ENCODE measurements at places on chromosomes 3 and 15.

GRCh38 chr3:2526926-2527325 lies 428.3 kb downstream of the CNTN4 start:
- no peak for DNase-seq

- DNase-seq = no peak
These were observed 122.2 kb upstream of the TRIM42 start for GRCh38 chr3:140555666-140556065.

- DNase-seq = no peak
These were observed 138.8 kb downstream of the BBX start for GRCh38 chr3:107661447-107662123.

- DNase-seq = no peak
These were observed 186.2 kb downstream of the CD47 start for GRCh38 chr3:107904536-107905066.

DNA sequence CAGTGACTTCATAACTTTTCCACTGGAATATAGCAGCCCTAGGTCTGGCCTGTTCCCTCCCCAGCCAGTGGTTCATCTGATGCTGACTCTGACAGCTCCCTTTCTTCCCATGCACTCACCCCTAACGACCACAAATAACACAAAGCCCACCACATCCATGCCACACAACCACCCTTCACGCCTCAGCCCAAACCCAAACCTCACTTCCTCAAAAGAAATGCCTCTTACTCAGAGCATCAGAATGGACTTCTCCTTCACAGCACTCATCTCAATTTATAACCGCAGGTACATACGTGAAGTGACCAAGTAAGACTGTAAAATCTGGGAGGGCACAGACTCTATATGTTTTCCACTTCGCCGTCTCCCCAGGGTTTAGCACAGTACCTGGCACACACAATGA lies 1.1 kb downstream of the RBSN start:
- DNase-seq = no peak

DNA sequence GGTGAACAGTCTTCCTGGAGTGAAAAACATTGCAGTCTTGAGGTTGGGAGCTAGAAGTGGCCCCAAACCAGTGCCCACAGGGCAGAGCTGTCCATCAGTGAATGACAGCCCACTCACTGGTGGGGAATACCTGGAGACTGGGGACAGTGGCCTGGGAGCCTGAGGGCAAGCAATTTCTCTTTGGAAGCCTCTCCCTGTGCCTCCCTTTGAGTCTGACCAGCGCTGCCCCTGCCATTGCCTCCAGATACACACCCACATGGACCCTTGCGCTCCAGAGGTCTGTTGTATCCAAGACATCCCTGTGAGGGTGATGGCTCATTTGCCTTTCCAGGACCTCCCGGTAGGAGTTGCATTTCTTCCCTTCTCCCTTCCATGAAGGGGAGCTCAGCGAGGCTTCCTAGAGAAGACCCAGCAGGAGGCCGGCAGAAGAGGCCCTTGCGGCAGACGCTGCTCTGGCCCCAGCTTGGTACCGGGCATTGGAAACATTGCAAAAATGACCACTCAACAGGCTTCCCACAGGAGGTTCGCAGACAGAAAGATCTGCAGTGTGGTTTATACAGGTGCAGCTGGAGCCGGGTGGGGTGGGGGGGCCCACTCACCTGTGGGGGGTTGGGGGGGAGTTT lies 38.5 kb downstream of the KLF13 start:
- DNase-seq = no peak

DNA sequence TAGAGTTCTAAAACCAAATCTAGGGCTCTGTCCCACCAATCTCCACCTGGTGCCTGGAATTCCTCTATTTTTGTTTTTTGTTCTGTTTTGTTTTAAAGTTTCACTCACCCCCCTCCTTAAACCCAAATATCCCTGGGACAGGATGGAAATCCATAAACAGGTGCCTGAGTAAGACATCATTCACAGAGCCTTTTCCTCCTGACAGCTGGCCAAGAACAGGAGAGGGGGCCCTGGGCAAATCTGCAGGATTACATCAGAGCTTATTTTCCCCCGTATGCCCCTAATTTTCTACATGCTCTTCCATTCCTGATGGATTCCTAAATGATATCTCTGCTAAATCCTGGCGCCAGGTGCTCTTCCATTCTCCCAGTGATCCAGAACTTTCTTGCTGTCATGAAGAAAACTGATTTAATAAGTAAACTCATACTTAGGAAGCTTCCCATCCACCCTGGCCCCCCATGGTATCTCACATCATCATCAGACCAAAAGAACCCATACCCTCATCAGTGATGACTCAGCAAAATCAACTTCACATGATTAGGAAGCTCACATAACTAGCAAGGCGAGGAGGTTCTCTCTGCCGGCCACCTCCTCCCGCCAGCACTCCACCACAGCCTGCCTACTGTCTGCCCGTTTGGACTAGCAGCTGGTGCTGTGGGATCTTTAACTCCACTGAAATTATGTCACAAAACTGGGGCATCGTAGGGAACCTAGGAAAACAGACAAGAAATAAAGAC lies 61.0 kb downstream of the LIPC start:
- no peak for DNase-seq

- DNase-seq = no peak
These were observed 240.5 kb upstream of the TMCO5A start for GRCh38 chr15:37693926-37694325.

DNA sequence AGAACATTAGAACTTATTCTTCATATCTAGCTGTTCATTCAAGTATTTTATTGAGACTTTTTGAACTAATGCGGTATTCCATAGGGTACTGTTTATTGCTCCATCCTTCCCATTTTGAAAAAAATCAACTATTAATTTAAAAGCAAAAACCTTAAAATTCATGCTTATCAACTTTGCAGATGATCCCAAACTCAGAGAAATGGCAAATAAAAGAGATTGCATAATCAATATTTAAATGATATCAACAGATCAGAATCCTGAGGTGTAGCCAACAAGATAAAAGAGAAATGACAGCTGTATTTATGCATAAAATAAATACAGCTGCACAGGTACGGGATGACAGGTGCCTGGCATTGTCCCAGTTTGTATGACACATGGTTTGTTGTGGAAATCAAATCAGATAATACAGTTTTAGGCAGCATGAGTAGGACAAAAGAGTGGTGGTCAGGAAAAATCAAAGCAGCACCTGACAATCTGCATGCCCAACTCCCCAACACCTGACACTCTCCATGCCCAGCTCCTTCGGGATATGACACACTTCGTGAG lies 42.4 kb upstream of the CMTM8 start:
- no peak for DNase-seq

DNA sequence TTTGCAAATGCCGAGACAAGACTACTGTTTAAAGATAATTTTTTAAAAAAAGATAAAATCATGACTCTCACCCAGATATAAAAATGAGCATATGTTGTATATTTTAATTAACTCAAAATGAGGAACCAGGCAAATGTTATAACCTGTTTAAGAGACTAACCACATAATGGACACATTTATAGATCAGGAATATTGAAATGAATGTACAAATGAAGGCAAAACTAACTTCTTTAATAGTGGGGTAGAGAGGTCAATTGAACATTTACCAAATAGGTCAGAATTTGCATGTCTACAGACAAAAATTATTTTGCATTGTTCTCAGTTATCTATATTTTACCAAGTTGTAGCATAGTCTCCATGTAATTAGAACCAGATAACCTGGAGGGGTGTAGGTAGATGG lies 134.3 kb upstream of the PFN2 start:
- DNase-seq = no peak

DNA sequence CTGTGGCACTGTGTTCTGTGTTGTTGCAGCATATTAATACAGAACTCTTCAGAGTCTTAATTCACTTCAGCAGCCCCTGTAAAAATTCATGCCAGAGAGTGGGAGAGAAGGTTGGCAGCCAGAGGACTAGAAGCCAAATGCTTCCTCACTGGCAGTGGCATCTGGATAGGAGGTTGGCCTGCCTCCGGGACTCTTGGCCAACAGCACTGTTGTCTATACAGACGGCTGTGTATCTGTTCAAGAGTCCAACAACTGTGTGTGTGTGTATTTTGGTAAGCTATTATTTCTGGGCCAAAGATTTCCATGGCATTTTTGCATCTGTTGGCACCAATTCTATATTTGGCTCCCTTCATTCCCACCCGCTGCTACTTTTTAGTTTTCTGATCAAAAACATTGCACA lies 156.0 kb upstream of the SOX2 start:
- no peak for DNase-seq

- DNase-seq = no peak
These were observed 115.6 kb downstream of the CHDH start for GRCh38 chr3:53730576-53730975.

DNA sequence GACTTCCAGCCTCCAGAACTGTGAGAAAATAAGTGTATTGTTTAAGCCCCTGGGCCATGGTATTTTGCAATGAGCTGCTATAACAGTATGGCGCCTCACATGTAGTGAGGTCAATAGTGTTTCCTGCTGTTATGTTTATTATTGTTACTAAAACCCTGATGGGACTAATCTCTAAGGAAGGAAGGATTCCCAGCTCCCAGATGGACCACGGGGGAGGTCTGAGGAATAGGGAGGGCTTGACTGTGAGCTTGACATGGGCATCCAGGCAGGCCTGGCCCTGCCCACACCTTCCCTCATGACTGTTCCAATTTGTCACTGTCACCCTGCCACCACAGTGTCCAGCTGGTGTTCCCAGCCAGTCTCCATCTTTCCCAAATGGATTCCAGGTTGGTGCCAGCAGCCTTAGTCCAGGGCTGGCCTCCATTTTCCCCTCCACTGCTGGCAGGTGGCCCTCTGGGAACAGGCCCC lies 14.5 kb upstream of the SLC41A3 start:
- peak; percentile 19 for DNase-seq

DNA sequence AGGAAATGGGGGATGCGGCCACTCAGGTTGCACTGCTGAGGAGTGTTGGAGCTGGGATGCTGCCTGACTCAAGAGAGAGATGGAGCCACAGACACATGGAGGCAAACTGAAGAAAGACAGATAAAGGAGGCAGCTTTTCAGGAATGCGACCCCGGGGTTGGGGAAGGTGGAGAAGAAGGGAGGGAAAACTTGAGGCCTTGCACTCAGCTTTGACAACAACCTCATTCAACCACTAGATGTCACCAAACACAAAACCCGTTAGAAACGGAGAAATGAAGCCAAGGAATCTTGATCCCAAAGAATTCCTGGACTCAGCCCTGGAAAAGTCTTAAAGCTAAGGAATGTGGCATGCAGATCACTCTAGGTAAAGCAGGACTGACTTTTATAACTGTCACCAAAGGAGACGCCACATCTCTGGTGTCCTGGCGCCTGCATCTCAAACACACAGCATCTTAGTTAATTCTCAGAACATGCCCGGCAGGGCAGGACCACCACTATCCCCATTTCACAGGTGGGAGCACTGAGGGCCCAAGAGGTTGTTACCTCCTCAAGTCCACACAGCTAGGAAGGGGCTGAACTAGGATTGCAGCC lies 59.6 kb upstream of the LMCD1 start:
- peak; percentile 69 for DNase-seq

GRCh38 chr3:110821586-110821985 lies 250.0 kb upstream of the NECTIN3 start:
- no peak for DNase-seq

DNA sequence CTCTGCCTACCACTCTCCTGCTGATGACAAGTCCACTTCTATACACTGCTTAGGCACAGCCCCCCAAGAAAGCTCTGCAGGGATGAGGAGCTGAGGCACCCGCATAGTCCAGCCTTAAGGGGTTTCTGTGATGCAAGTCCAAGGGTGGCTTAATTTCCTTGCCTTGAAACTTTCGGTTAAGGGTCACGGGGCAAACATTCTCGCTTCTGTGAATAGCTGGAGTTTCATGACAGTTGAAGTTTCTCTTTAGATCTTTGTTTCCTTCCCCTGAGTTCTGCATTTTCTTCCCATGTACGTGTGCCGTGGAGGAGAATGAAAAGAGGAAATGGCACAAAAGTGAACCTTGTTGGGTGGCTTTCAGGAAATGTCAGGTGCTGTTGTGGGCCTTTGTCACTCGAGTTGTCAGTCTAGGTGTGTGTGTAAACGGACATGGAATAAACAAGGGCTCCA lies 7.0 kb downstream of the GPR160 start:
- no peak for DNase-seq

DNA sequence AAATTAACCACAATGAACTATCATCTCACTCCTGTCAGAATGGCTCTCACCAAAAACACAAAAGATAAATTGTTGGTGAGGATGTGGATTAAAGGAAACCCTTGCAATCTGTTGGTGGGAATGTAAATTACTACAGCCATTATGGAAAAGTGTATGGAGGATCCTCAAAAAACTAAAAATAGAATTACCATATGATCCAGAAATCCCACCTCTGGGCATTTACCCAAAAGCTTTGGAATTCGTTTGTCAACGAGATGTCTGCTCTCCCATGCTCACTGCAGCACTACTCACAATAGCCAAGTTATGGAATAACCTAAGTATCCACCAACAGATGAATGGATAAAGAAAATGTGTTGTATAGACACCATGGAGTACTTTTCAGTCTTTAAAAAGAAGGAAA lies 21.6 kb downstream of the FSIP1 start:
- DNase-seq = no peak

GRCh38 chr3:103926936-103927335 lies 1439.8 kb upstream of the ALCAM start:
- DNase-seq = no peak

GRCh38 chr3:58349792-58350626 lies 17.3 kb downstream of the PXK start:
- no peak for DNase-seq

DNA sequence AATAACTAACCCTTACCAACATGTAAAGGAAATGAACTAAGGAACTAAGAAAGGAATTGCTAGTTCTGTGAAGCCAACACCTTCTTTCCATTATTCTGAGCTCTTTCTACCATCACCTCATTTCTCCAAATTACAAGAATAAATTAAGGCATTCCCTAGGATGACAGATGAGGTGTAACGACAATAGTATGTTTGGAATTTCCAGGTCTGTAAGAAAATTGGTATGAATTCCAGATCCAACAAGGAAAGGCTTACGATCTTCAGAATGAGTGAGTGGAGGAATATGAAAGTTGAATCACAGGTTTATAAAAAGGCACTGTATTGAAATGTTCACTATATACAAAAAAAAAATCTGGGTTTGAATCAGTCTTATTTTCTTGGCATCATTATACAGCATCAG lies 4.5 kb upstream of the NANOGP8 start:
- no peak for DNase-seq

- DNase-seq = no peak
These were observed 134.8 kb downstream of the SNRPN start for GRCh38 chr15:25089577-25089976.

- DNase-seq = no peak
These were observed 41.9 kb upstream of the TRA2B start for GRCh38 chr3:185979721-185980121.

- DNase-seq = no peak
These were observed 20.2 kb downstream of the ARNT2 start for GRCh38 chr15:80424381-80424780.

GRCh38 chr15:40932649-40933516 lies 3.7 kb downstream of the DLL4 start:
- no peak for DNase-seq

Data from HEK293T (cell line).